Stimulated activated CD8-positive, alpha-beta memory T cell treated with anti-CD3 and anti-CD28 coated beads, Interleukin-2, amount 100 ng/mL, for 1 hour (primary cell): ENCODE measurements at places on chromosomes 3 and 15.

DNA sequence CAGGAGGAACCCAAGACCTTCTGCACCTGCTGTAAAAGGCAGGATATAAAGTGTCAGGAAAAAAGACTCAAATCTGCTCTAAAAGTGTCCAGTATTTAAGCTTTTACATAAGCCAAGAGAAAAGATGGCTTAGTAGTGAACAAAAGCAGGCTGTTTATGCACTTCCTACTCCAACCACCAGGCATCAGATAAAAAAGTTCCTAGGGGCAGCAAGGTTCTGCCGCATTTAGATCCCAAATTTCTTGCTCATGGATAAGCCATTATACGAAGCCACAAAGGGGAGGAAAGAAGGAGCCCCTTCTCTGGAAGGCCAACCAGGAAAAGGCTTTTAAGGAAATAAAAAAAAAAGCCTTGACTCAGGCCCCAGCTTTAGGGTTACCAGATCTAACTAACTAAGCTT is 10.6 kb upstream of the SLC9C1 start:
- DNase-seq: no peak

- no peak for DNase-seq
These were observed 82.6 kb downstream of the ARHGAP31 start for GRCh38 chr3:119376758-119377157.

DNA sequence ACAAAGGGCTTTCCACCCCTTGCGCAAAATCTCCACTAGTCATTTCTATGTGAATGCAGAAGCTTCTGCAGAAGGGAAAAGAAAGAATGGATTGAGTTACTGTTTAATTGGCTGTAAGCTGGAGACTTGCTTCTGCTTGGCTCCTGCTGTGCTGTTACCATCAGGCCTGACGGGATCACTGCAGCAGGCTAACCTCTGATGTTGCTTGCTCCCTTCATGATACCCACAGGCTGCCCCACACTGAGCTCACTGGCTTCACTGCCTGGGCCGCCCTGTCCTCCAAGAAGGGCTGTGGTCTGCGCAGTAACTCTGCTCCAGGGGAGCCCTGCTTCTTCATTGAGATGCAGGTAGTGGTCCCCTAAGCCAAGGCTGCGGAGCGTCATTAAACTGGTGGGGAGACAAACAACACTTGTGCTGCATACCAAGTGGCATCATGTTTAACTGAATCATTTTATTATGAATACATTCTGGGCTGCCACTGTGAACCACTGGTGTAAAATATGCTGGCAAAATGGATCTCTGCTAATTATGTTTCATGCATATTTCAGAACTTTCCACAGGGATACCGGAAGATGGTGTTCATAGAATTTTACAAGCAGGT is 78.6 kb downstream of the WDR49 start:
- DNase-seq: no peak

DNA sequence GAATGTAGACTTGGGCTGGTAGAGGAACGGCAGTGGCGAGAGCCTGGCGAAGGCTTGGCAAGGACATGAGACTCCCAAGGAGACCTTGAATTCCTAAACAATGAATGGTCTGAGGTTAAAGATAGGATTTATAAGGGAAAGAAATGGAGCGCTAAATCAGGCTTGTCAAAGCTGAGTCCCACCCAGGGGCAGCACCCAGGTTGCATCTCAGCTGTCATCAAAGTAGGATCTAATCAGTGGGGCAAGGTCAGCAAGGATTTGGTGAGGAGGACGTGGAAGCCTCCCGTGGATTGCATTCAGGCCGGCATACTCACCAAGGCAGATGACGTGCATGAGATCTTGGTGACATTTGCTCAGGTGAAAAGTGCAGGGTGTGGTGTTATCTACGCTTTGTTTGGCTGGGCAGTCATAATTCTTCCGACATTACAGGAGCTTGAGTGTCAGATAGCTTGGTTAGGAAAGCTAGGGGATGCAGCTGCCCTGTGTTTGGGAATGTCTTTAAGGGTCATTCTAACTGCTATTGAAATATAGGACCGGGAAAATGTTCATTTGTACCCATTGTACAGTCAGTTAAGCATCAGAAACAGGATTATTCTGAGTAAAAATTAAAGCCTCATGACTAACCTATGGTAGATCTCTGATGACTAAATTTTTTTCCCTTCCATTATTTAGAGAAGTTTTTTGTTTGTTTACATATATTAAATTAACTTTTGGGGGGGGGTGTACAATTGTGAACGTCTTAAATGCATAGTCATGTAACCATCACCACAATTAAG is 99.4 kb upstream of the TSC22D2 start:
- DNase-seq: no peak

DNA sequence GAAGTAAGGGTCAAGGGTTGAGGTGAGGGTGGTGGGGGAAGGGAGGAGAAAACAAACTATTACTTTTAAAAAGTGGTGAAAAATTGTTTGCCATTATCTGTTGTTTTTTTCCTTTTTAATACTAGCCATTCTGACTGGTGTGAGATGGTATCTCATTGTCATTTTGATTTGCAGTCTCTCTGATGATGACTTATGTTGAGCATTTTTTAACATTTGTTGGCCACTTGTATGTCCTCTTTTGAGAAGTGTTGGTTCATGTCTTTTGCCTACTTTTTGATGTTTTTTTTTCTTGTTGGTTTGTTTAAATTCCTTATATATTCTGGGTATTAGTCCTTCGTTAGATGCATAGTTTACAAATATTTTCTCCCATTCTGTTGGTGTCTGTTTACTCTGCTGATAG is 185.9 kb upstream of the ANKRD28 start:
- DNase-seq: no peak

DNA sequence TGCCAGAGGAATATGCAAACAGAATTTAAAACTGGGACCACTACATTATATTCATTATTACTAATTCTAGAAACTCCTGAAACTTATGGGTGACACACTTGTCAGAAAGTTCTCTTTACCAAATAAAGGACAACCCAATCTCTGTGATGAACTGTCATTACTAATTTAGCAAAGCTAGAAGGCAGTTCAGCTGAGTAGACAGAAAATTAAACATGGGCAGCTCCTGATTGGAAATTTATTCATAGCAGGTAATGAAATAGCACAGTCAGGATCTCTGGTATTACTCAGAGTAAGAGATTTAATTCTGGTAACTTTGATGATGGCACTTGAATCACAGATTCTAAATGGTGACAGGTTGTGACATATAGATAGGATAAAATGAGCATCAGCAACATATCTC is 123.0 kb downstream of the GBE1 start:
- DNase-seq: no peak

DNA sequence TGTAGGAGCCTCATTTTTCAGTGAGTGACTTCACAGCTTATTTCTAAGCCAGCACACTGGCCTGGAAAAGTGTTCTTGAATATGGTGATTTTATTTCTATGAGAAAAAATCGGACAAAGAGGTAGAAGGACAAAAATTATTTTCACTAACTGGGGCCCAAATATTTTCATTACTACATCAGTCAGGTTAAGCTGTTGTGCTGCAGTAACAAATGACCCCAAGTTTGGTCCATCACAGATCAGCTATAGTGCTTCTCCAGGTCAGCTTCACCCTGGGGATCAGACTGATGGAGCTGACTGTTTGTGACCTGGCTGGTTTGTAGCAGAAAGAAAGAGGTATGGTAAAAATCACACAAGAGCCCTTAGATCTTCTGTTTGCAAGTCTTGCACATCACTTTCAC is 97.9 kb upstream of the STT3B start:
- DNase-seq: no peak

- DNase-seq: no peak
These were observed 13.2 kb downstream of the CTSH start for GRCh38 chr15:78931439-78932257.

DNA sequence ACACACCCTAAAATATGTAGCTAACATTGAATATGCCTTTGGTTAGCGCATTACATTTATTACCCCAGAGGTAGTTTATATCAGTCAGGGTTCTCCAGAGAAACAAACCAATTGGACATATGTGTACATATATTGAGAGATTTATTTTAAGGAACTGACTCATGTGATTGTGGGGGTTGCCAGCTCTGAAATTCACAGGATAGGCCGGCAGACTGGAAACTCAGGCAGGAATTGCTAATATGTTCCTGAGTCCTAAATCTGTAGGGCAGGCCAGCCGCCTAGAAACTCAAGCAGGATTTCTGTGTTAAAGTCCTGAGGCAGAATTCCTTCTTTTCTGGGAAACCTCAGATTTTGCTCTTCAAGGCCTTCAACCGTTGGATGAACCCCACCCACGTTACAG is 189.7 kb downstream of the CDIN1 start:
- no peak for DNase-seq

DNA sequence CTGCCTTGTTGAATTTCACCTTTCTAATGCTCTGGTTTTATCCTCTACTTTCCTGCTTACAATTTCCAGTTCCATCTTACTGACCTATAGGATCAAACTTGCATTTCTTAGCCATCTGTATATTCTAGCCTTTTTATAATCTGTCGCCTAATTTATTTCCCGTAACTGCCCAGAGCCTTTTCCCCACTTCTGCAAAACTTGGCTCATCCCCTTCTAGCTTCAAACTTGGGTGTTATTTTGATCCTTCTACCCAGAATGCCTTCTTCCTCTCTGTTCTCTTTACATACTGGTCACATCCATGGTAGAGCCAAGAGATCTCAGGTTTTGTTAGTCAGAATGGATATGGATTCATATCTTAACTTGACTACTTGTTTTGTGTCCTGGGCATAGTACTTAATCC is 2.6 kb downstream of the SACM1L start:
- no peak for DNase-seq

DNA sequence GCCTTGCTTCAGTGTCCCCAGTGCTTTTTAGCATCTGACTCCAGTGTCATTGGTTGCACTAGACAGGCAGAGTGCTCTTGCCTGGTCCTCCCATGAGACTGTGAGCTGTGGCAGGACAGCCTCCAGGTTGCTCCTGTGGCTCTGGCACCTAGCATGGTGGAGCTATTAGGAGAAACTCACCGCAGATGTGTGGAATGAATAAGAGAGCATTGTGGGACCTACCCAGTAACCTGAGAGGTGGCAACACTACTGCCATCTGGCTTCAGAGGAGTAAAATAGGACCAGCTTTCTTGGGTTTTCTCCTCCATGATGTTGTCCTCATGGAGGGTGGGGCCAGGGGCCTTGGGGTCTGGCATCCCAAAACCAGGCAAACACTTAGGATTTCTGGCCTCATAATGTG is 183.6 kb downstream of the EPHB1 start:
- DNase-seq: no peak

- no peak for DNase-seq
These were observed 637.8 kb downstream of the GRM7 start for GRCh38 chr3:7498715-7499114.

GRCh38 chr15:77075528-77075927 is 4.6 kb upstream of the TSPAN3 start:
- no peak for DNase-seq

DNA sequence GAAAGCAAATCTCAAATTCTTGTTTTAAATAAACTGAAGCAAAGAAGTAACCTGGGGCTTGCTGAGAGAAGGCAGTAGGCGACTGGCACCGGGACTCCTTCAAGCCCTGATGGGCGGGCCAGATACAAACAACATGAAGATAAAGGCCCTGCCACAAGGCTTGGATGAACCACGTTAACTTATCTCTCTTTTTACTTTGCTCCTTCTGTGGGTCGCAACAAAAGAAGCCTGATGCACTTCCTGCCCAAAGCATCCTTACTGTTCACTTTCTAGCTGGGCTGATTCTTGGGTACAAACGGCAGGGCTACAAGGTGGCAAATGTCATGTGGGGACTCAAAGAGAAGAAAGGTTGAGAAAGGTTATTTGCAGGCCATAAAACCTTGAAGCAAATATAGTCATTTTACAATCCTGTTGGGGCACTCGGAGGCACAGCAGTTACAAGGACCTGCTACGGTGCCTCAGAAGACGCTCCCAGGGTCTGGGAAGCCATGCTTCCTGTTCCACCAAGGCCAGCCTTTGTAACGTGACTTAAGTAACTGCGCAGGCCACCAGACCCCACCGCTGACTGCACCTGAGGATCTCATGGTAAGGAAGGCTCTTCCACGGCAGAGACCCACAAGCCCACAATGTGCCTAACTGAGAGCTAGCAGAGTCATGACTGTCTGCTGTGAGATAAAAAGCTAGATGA is 71.1 kb downstream of the CHSY1 start:
- DNase-seq: no peak

DNA sequence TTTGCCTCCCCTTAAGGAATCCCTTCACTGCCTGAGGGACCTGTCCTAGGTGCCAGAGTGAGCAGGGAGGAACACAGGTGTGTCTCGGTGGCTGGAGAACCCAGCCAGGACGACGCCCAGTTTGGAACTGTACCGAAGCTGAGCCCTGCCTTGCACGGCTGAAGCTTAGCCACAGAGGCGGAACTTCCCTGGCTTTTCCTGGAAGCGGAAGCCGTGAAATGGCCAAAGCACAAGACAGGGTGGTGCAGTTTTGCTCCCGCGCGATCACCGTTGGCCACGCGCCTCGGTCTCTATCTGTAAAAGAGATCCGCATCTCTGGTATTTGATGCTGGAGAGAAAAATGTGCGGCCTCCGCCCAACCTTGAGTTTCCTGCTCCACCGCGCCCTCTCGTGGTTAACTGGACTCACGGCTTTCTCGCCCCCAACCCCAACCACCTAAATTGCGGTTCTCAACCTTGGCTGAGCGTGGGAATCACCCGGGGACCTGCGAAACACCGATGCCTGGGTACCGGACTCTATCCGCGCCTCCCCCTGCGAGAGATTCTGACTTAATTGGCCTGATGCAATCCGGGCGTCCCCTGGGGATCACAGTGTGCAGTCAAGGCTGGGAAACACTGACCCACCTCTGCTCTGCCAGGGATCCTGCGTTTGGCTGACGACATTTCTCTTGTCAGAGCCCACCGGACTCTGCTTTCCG is 70.7 kb upstream of the ABHD2 start:
- DNase-seq: peak; percentile 77
